Right hindlimb (tissue), 1 donor: ENCODE measurements at places on chromosomes 1 and 21.
A peak's percentile ranks its signal among the peaks of the same experiment; 100 is the strongest.

DNA sequence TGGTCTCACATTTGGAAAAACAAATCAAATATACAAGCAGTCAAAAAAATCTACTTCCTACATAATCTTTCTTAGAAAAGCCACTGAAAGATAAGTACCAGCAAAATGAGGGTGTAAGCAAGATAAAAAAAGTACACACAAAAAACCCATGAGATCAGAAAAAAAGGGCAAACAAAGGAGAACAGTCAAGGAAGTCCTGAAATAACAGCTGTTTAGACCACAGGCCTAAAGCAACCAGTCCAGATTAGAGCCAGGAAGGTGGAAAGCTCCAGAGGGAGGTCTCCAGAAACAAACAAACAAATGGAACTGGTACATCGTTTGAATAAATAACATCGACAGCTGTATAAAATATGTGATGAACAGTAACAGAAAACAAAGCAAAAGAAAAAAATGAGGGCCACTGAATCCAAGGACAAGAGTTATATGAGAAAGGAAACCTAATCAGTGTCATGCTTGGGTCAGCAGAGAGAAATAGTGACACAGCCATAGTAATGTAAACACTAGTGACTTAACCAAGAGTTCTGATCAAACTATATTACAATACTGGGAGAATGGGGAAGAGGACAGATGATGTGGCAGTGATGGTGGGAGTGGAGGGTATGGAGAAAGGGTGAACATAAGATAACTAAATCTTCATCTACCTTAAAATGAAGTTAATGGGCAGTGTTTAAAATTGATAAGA is 67.5 kb downstream of the NVL start:
- DNase-seq = no peak

GRCh38 chr1:109850827-109851226 is 59.8 kb upstream of the CSF1 start:
- no peak for DNase-seq

DNA sequence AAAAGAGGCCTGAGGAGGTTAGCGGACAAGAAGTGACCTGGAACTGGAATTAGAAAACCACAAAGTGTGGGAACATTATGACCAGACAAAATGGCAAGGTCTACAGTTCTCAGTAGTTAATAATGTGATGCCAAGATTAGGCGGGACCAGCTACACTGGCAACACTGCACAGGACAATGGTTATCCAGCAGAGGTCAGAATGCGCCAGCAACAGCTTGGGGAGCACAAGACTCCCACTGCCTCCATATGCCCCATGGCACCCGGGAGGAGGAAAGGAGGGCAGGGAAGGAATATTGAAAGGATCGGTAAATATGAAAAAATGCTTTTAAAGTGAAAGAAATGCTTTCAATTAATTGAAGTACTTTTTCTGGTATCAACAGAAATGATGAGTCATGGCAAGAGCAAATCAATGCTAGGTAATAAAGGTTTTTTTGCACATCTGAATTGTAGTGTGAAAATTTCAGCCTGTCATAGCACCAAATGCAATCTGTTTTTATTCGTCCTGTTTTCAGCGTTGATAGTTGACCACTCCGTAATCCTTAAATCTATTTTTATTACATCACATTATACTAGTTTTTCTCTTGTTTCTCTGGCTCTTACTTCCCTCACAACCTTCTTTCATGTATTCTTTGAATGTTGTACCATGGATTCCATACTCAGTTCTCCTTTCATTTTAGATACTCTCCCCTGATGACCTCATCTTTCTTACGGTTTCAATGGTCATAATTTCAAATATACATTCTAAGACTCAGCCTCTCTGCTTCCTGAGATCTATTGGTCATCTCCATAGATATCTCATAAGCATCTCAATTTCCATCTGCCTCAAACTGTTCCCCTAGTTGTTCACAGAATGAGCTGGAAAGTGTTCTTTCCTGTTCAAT is 30.7 kb downstream of the VCAM1 start:
- no peak for DNase-seq

DNA sequence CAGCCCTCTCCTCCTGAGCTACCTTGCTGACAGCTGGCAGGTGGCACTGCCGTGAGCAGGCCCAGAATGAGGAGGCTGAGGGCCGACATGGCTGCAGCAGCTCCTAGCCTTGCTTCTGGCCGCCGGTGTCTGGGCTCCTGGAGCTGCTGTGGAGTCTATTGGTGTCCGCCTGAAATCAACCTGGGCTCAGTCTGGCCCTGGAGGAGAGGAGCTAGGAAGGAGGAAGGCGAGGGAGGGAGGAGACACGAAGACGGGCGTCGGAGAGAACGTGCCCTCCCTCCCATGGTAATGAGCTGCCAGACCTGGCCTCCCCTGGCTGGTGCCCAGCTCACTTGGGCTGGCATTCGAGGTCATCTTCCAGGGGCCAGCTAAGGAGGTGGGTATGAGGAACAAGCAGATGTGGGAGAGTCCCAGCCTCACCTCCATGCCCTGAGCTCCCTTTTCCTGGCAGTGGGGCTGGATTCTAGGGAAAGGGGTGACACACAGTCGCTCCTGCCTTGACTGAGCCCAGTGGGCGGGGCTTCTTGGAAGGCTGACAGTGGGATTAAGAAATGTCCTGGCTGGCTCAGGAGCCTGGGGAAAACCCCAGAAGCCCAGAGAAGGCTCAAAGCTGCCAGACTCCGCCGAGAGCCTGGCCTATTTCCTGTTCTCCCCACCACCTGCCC is at the start of gene PDZK1IP1:
Gene PDZK1IP1 (minus strand): TSS at position 193 of the 665 bp plus-strand sequence. CDS start 104 bp downstream, at position 89.
- DNase-seq = no peak

GRCh38 chr1:49306507-49307070 is 529.9 kb upstream of the BEND5 start:
- DNase-seq = no peak

DNA sequence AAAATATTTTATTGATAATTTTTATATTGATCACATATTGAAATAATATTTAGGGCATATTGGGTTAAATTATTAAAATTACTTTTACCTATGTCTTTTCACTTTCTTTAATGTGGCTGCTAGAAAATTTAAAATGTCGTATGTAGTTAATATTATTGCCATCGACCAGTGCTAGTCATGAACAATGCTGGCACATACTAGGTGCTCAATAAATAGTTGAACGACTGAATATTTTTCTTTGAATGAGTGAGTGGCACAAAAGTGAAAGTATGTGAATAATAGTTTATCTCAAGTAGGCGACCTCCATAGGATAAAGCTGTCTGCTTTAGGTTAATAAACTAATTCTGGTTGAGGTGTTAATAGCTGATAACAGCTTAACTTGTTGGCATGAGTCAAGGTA is 150.8 kb upstream of the FGGY start:
- no peak for DNase-seq

DNA sequence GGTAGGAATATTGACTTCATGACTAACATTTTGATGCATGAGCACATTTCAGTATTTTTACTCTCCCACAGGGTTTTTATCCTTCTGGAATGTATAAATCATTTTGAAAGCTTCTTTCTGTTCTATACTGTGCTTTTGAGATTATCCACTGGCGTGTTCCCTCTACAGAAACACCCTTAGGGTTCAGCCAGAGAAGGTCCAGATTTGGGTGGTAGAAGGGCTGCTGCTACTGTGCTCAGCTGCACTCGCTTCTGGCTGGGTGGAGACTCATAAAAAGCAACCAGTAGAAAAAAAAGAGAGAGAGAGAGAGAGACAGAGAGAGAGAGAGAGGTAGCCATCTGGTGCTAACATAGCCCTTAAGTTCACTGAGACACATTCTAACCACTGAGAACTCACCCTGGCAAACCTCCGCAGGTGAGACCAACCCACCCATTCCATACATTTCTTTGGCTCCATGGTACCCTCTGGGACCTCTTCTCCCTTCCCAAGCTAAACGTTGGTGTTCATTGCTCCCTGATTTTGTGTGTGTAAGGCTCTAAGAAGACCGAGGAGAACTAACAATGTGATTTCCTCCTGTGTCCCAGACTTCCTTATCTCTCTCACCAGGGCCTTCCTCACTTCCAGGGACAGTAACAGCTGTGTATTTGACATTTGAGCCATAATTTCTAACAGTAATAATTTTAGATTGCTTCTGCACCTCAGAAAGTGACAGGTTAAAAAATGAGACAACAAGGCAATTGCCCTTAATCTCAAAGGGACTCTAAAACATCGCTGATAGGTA is 7.2 kb downstream of the APCS start:
- no peak for DNase-seq

GRCh38 chr1:101236516-101237228 is at the start of gene S1PR1:
TSS of gene S1PR1 (plus strand) at chr1:101237019. CDS start at chr1:101238985, 1,966 bp downstream.
- DNase-seq = peak; percentile 76

- peak; percentile 31 for DNase-seq
Measured at GRCh38 chr1:54980528-54981241, at the start of gene TMEM61. TSS of gene TMEM61 (plus strand) at chr1:54980628. CDS start at chr1:54981066, 438 bp downstream.

GRCh38 chr21:31334648-31335121 is 9.4 kb downstream of the TIAM1 start:
- DNase-seq = no peak

DNA sequence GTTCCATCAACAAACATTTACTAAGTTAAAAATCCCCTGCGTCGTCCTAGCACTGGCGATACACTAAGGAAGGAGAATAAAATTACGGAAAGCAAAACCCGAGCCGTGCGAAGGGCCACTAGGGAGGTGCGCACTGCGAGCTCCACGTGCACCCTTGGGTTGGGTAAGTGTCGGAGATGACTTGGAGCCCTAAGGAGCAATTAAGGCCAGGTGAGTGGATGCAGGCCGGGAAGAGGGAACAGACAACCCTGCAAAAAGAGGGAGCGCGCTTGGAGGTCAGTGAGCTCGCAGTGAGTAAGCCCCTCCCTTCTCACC is 704 bp downstream of the WDR4 start:
- DNase-seq = no peak

DNA sequence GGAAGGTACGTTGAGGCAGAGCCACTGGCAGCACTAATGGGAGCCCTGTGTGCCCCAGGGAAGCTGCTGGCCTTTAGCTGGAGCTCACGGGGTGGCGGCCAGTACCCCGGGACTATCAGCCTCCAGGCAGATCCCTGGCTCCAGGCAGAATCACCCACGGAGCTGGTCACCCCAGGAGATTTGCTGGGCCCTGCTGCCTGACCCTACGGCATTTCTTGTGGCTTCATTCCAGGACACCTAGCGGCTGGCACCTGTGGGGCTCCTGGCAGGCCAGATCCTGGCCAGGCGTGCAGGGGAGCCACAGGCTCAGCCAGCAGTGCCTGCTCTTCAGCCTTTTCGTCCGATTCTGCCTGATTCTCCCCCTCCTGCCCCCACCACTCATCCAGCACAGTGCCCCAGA is 7.1 kb downstream of the PADI1 start:
- DNase-seq = no peak

DNA sequence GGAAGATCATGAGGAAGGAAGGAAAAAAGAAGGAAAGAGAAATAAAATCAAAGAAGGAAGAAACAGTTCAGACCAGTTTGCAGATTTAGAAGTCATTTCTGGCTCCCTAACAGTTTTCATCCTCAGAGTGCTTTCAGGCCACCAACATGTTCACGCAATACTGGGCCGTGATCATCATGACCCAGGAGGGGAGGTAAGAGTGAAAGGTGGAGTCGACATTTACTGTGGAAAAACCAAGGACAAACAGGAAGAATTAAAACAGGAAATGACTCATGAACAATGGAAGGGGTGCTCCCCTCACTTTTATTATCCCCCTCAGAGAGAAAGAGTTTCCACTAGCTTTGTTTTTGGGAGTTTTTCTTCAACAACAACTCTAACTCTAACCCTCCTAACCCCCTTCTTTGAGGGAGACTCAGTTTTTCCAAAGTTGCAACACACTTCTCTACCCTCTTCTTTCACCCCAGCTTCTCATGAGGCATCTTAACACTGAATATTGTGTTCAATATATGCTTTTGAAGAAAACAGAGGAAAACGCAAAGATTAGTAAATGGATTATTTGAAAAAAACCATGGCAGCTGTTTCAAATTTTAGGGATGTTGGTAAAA is 60.4 kb downstream of the VANGL2 start:
- DNase-seq = no peak

GRCh38 chr1:35899941-35900340 is 16.9 kb downstream of the AGO1 start:
- DNase-seq = no peak

DNA sequence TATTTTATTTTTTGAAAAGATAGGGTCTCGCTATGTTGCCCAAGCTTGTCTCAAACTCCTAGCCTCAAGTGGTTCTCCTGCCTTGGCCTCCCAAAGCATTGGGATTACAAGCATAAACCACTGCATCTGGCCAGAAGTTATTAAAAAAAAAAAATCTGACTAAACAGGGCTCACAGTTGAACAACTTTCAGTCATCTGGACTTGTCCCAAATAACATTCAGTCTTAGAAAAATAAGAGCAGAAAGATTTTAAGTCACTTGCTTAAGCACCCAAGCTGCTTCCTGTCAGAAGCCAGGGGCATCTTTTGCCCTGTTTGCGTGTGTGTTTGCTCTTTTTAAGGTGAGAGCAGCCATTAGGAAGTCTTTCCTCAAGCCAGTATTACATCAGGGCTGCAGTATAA is 286.8 kb downstream of the LMO4 start:
- DNase-seq = no peak
